ENCODE measurements at places on chromosomes 13 and 19. TPM values are rescaled to one million over a fixed set of nuclear protein-coding genes. Genes with fewer than 3 reads are reported as not detected.
A peak's percentile ranks its signal among the peaks of the same experiment; 100 is the strongest.

The SIAH3 gene
- total RNA-seq, result not detected

The OSCAR gene
- 0.59 TPM for total RNA-seq

The CCDC194 gene
- not detected for total RNA-seq

The WASF3 gene
- 23.5 TPM for total RNA-seq

DNA sequence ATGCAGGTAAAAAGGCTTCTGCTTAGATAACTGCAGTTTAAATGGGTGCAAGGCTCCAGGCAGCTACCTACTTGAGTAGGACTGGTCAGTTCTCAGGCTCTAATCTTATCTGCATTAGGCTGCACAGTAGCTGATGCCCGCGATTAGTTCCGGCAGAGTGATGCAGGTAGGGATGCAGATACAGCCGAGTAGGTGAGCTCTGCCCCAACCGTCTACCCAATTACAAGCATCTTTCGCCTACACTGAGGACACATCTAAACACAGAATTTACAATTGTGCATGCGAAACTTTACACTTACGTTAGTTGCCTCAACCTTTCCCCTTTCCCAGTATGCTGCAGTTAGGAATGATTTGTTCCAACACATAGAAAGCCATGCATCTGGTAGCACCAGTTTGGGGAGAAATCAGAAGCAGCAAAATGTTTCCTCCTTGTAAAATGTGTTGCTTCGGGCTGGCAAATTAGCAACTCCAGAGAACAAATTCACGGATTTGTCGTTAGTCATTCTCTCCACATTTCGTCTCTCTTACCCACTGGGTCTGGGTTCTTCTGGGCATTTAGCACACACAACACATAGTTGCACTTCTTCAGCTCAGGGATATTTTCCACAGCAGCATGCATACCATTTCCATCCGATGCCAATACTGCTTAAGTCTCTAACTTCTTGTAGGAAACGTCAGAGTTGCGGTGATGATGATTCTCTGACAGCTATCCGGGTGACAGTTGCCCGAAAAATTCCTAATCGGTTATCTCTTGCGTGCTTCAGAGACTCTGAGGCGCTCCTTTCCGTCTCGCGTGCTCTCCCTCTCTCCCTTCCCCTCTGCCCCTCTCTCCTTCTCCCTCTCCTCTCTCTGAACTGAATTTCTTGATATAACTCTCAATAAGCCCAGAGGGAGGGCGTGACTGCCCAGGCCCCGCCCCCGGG, at the start of gene PCDH9:
Gene PCDH9, minus strand, starts transcription at position 856 of the 923 bp plus-strand sequence. CDS start 1,896 bp downstream, outside the sequence.
- peak within 1 kb of the TSS; percentile 82 for H3K27ac ChIP-seq
- H3K27me3 ChIP-seq, result no peaks in the 10 kb centered on the region
- peaks cover 14% of the 10 kb centered on the region for H3K4me1 ChIP-seq
- DNase-seq, result no peak
- peak within 1 kb of the TSS; percentile 89 for H3K4me3 ChIP-seq

DNA sequence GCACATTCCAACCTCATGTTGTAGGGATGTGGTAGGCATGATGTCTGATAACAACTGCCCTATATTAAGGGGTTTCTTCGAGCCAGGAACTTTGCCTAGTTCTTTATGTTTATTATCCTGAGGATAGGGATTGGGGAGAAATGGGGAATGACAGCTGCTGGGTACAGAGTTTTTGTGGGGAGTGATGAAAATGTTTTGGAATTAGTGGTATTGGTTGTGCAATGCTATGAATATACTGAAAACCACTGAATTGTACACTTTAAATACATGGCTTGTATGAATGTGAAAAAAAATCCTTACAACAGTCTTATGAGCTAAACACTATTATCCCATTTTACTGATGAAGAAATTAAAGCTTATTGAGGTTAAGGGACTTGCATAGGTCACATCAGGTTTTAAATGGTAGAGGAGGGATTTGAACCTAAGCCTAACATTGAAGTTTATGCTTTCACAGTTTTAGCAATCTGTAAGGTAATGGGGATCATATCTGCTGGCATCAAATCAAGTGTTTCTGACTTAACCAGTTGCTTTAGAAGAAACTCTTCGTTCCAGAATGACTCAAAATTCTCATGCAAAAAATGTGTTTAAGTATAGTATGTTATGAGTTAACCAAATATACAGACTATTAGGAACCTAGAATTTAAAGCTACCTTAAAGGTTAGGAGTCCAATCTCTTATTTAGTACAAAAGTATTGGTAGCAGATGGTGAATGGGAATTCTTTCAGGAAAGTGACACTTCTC, 61.4 kb downstream of the ERCC5 start:
- H3K4me3 ChIP-seq, result no peak overlapping the region
- H3K27me3 ChIP-seq, result no peaks in the 10 kb centered on the region
- no peaks in the 10 kb centered on the region for H3K36me3 ChIP-seq
- H3K4me1 ChIP-seq, result no peaks in the 10 kb centered on the region

GRCh38 chr13:75255653-75256052, 226.3 kb downstream of the TBC1D4 start:
- peaks cover 9% of the 10 kb centered on the region for H3K4me1 ChIP-seq
- no peak overlapping the region for H3K4me3 ChIP-seq
- H3K27me3 ChIP-seq, result no peaks in the 10 kb centered on the region
- H3K27ac ChIP-seq, result no peak overlapping the region
- H3K36me3 ChIP-seq, result no peaks in the 10 kb centered on the region

DNA sequence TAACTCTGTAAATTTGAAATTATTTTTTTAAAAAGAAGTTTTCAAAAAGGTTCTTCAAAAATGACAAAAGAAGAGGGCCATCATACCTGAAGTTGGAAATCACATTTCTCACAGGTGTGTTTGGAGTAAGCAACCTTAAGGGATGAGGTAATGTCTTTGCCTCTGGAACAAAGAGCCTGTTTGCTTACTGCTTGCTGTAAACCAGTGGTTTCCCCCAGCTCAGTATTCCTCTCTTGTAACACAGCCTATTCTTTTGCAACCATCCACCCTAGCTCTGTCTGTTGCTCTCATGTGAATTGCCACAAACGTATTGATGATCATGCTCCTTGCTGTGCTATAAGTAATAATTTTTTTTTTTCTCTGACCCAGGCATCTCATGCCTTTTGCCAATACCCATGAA, 38.1 kb downstream of the UCHL3 start:
- H3K27me3 ChIP-seq, result no peaks in the 10 kb centered on the region
- H3K4me3 ChIP-seq, result no peak overlapping the region
- peaks cover 21% of the 10 kb centered on the region for H3K36me3 ChIP-seq
- no peak overlapping the region for H3K27ac ChIP-seq
- no peak for DNase-seq
- no peaks in the 10 kb centered on the region for H3K4me1 ChIP-seq

- H3K4me3 ChIP-seq, result no peak overlapping the region
- H3K4me1 ChIP-seq, result no peaks in the 10 kb centered on the region
- H3K27me3 ChIP-seq, result no peaks in the 10 kb centered on the region
- peak; percentile 19 for DNase-seq
- H3K36me3 ChIP-seq, result no peaks in the 10 kb centered on the region
Observed at GRCh38 chr13:63396746-63397145, 1981.1 kb upstream of the PCDH20 start.

DNA sequence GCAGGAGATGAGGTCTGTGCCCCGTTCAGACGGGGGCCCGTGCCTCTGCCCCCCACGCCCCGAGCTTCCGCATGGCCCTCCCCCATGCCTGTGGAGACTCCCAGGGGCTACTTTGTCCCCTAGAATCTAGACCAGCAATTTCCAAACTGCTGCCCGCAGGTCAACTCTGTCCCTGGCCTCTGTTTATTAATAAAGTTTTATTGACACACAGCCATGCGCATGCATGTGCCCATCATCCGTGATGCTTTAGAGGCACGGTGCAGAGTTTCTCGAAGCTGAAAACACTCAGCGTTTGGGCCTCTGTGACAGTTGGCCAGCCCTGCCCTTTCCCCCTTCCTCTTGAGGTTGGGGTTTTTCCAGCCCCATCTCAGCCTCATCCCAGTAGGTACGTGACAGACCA, 140.0 kb downstream of the KDM4B start:
- no peak for DNase-seq
- no peaks in the 10 kb centered on the region for H3K27me3 ChIP-seq
- peaks cover 12% of the 10 kb centered on the region for H3K36me3 ChIP-seq
- H3K4me1 ChIP-seq, result peaks cover 6% of the 10 kb centered on the region
- no peak overlapping the region for H3K4me3 ChIP-seq

- H3K27me3 ChIP-seq, result no peaks in the 10 kb centered on the region
- no peak overlapping the region for H3K27ac ChIP-seq
Observed at GRCh38 chr13:57672168-57672567, 40.6 kb downstream of the PCDH17 start.

DNA sequence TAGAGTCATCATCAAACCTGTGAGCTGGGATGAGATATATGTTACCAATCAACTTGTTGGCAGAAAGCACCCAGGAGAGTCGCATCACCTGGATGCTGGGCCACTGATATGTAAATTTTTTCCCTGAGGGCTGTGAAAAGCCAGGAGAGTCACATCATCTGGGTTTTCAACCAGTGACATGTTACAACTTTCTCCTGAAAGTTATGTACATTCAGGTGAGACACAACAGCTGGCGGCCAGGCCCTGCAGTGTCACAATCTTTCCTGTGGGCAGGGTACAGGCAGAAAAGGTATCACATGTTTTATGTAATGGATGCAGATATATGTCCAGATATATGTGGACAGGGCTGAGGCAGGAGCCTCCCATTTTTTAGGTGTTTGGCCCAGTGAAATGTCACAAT, 13.2 kb upstream of the ZNF724 start:
- H3K27ac ChIP-seq, result no peak overlapping the region
- no peaks in the 10 kb centered on the region for H3K27me3 ChIP-seq
- no peaks in the 10 kb centered on the region for H3K4me1 ChIP-seq
- no peaks in the 10 kb centered on the region for H3K36me3 ChIP-seq
- DNase-seq, result no peak
- H3K4me3 ChIP-seq, result no peak overlapping the region

- DNase-seq, result no peak
- H3K27me3 ChIP-seq, result peaks cover 12% of the 10 kb centered on the region
- no peak overlapping the region for H3K27ac ChIP-seq
Observed at GRCh38 chr13:24090049-24090448, 70.5 kb upstream of the SPATA13 start.

Measured in osteoblast (primary cell).